ENCODE measurements at places on chromosomes 11 and 22.

GRCh38 chr22:37219533-37219932 lies 7.3 kb upstream of the SSTR3 start:
- no peak for DNase-seq
- H3K4me1 ChIP-seq = peaks cover 71% of the 10 kb centered on the region

GRCh38 chr11:64804346-64805210 lies 1.6 kb upstream of the MAP4K2 start:
- DNase-seq = no peak
- peaks cover 28% of the 10 kb centered on the region for H3K36me3 ChIP-seq
- H3K4me1 ChIP-seq = peaks cover 40% of the 10 kb centered on the region
- no peak overlapping the region for H3K27ac ChIP-seq
- peak overlapping the region; percentile 85 for H3K4me3 ChIP-seq

DNA sequence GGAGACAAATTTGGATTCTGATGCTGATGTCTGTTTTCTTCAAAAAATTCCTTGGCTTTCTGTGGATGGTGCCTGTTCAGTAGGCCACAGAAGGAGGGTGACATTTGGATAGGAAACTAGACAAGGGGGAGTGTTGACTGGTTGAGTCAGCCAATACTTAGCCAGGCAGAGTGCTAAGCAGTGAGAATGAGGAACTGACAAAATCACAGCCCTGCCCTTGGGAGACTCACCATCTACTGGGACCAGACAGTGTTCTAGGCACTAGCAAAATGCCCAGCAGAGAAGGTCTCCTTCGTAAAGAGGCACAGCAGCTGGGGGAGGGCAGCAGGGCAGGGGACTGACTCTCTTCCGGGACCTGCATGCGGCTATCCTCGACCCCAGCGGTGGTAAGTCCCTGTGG lies 190.2 kb downstream of the DSCAML1 start:
- peaks cover 6% of the 10 kb centered on the region for H3K27me3 ChIP-seq
- H3K4me3 ChIP-seq = no peak overlapping the region
- H3K4me1 ChIP-seq = peaks cover 30% of the 10 kb centered on the region
- H3K36me3 ChIP-seq = no peaks in the 10 kb centered on the region
- no peak overlapping the region for H3K27ac ChIP-seq

DNA sequence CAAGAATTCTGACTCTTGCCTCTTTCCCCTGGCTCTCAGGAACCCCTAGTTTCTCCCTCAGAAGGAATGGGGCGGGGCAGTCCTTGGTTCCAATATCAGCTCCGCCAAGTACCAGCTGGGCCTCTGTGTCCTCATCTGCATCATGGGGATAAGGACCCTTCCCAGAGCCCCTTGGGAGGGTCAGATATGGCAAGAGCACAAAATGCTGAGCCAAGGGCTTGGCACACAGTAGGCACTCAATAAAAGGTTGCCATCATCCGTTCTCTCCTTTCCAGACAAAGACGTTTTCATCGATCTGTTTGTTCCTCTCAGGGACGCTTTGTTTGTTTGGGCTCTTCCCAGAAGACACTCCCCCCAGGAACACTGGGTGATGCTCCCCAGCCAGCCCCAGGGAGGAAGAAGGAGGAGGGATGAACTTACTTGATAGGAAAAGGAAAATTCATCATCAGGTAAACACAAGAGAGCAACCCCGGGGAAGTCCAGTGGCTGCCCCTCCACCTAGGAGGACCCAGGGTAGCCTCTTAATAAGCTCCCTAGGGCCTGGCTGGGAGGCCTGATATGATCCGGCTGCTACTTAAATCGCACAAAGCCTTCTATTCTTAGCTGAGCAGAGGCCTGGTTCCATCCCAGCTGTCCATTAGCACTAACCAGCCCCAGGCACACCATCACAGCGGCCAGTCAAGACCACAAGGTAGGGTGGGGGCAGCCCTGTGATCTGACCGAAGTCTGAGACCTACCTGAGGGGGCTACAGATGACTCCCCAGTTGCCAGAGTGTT lies 19.6 kb downstream of the GDPD5 start:
- H3K27me3 ChIP-seq = no peaks in the 10 kb centered on the region
- H3K4me3 ChIP-seq = no peak overlapping the region
- peaks cover 14% of the 10 kb centered on the region for H3K36me3 ChIP-seq
- H3K4me1 ChIP-seq = peaks cover 58% of the 10 kb centered on the region

DNA sequence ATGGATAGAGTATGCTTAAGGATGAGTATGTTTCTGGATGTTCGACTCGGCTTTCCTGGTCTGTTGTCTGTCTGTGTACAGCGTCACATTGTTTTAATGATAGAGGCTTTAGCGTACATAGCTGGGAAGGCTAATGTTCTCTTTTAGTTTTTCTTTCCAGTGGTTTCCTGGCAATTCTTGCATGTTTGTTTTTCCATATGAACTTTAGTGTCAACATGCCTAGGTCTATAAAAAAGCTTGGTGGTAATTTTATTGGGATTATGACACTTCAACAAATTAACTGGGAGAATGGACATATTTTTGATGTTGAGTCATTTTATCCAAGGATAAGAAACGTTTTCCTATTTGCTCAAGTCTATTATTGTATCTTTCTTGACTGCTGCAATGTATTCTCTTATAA lies 17.6 kb downstream of the F2 start:
- H3K27ac ChIP-seq = no peak overlapping the region
- no peaks in the 10 kb centered on the region for H3K27me3 ChIP-seq
- peaks cover 19% of the 10 kb centered on the region for H3K36me3 ChIP-seq
- no peak overlapping the region for H3K4me3 ChIP-seq
- no peaks in the 10 kb centered on the region for H3K4me1 ChIP-seq
- no peak for DNase-seq
